ENCODE measurements at places on chromosomes 11 and 22.

GRCh38 chr11:96052921-96053651, 129.2 kb upstream of the MTMR2 start:
- DNase-seq, result no peak

- DNase-seq, result no peak
These were observed 2.3 kb upstream of the TBX1 start for GRCh38 chr22:19757985-19758895.

DNA sequence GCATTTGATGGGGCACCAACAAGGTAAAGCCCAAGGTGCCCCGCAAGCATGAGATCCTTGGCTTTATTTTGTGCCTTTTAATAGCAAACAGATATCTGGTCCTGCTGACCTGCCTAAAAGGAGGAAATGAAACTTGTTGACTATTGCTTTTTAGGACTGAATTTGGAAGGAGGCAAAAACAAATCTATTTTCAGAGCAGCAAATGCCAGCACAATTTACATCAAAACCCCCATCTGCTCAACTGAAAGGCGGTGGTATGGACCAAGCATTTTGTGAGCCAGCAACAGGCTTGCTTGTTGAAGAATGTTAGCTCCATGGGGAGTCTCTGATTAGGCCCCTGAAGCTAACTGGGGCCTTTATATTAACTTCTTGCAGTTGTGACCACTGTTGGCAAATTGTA, 192.6 kb upstream of the E2F8 start:
- DNase-seq, result no peak

- DNase-seq, result no peak
These were observed 19.5 kb upstream of the OR6A2 start for GRCh38 chr11:6818967-6819366.

DNA sequence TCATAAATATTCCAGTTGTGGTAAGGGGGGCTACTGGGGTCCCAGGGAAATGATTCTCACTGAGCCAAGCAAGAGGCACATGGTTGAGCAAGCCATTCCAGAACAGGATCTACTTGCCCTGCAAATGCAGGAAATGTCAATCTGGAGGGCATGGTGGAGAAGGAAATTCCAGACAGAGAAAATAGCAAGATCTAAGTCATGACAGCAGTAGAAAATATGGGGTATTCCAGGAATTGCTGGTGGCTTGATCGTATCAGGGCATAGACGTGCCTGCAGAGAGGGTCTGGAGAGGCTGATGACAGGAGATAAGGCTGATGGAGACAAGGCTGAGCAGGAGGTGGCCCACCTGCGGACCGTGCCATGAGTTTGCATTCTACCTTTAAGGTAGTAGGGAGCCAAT, 566.3 kb upstream of the CADM1 start:
- no peak for DNase-seq

- no peak for DNase-seq
These were observed 173.6 kb upstream of the CCDC90B start for GRCh38 chr11:83459798-83460197.

DNA sequence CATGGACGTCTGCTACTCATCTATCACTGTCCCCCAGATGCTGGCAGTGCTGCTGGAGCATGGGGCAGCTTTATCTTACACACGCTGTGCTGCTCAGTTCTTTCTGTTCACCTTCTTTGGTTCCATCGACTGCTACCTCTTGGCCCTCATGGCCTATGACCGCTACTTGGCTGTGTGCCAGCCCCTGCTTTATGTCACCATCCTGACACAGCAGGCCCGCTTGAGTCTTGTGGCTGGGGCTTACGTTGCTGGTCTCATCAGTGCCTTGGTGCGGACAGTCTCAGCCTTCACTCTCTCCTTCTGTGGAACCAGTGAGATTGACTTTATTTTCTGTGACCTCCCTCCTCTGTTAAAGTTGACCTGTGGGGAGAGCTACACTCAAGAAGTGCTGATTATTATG, 9.2 kb upstream of the OR9Q2 start:
- no peak for DNase-seq
